ENCODE measurements at places on chromosomes 4 and X.

GRCh38 chr4:158461336-158461735, 60.3 kb upstream of the RXFP1 start:
- DNase-seq: no peak

DNA sequence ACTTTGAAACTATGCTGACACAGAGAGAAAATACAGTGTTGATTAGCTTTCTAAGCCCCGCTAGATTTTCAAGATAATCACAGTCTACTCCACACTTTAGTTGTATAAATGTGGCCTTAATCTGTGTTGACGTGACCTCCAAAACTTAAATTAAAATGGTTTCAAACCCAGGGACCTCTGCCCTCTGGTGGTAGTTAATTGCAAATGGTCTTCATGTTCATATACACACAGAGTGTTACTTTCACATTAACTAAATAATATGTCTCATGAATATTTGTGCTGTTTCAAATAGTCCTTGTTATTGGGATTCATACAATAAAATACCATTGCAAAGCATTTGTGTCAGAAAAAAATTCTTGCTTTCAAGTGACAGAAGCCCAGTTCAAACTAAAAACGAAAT, 64.3 kb downstream of the TASL start:
- no peak for DNase-seq

GRCh38 chr4:19063662-19064061, 1042.1 kb upstream of the LCORL start:
- DNase-seq: no peak

GRCh38 chr4:112517911-112518310, 1.9 kb upstream of the NEUROG2 start:
- DNase-seq: no peak

DNA sequence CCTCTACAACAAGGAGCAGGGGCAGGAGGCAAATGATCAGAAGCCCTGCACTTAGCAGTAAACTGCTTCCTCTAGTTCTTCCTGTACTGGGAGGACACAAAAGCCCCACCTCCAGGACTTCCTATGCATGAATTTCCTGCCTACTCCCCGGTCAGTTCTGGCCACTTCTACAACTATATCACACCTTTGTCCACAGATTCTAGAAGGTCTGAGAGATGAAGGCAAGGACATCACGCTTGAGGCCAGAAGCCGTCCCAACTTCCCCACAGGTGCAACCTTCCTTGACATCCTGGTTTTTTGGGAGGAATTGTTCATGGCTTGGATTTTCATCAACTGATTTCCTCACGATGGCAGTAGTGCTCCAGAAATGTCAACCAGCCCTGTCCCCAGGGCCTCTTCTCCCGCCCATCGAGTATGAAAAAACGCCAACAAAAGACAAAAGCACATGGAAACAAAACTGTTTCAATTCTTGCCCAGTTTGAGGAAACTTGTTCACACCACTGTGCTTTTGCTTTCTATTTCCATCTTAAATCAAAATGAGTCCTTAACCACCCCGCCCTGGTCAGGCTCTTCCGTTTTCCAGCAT, 206.5 kb upstream of the STK26 start:
- DNase-seq: no peak

- no peak for DNase-seq
Observed at GRCh38 chr4:19961091-19961490, 290.6 kb upstream of the SLIT2 start.

GRCh38 chrX:1914606-1915365, 299.9 kb downstream of the ASMT start:
- DNase-seq: no peak

GRCh38 chrX:154719132-154719675, 31.7 kb downstream of the GAB3 start:
- DNase-seq: no peak

DNA sequence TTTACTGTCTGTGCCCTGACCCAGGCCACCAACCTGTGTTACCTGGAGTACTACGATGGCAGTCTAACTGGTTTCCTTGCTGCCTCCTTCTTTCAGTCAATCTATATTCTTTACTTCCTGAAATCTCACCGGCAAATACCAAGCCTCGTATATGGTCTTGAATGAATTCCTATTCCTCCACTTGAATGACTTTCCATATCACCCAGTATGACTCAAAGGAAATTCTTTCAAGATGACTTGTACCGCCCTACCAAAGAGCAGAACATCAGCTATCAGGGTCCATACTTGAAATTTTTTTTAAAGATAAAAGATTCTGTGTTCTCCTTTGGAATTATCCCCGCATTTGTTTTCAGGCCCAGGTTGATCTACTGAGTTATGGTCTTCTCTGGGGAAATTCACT, 378.0 kb downstream of the AFF2 start:
- DNase-seq: no peak

- DNase-seq: no peak
Observed at GRCh38 chr4:166777760-166778159, 456.5 kb downstream of the SPOCK3 start.

DNA sequence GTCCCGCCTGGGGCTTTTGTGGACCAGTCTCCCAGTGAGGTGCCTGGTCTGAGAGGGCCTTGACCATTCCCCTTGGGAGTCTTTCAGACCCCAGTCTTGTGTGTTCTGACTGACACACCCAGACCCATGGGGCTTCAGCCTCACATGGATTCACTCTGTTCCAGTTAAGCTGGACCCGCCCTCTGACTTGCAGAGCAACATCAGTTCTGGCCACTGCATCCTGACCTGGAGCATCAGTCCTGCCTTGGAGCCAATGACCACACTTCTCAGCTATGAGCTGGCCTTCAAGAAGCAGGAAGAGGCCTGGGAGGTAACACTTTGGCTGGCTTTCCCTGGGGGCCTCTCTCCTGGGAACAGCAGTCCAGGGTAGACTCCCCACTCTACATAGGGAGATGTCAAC, 6.8 kb downstream of the IL9R start:
- DNase-seq: no peak

DNA sequence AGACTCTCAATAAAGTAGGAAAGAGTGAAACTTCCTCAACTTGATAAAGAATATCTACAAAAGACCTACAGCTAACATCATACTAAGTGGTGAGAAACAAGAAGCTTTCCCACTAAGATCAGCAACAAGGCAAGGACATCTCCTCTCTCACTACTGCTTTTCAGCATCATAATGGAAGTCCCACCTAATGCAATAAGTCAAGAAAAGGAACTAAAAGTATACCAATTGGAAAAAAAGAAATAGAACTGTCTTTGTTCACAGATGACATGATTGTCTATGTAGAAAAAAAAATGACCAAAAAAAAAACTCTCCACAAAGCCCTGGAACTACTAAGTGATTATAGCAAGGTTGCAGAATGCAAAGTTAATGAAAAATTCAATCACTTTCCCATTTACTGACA, 25.1 kb upstream of the SH3RF1 start:
- DNase-seq: no peak

GRCh38 chr4:183181081-183181480, 82.0 kb downstream of the WWC2 start:
- DNase-seq: no peak

DNA sequence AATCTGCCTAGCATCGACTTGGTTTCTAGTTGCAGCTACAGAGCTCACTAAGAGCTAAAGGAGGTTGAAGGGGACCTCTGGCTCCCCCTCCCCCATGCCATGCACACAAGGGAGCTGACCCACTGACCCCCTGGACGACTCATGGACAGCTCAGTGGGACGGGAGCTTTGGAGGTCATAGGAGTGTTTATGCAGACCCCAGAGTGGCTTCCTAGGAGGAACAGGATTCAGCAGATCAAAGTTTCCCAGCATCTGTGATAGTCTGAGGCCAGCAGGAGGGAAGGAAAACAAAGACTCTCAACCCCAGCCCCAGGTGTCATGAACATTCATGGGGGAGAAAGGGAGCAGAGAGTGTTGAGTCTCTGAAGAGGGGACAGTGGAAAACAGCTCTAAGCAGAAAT, 104.4 kb downstream of the ARSF start:
- DNase-seq: no peak

- DNase-seq: no peak
Observed at GRCh38 chr4:143287572-143287923, 49.1 kb upstream of the GAB1 start.

GRCh38 chr4:38489924-38490639, 173.9 kb upstream of the KLF3 start:
- DNase-seq: no peak

DNA sequence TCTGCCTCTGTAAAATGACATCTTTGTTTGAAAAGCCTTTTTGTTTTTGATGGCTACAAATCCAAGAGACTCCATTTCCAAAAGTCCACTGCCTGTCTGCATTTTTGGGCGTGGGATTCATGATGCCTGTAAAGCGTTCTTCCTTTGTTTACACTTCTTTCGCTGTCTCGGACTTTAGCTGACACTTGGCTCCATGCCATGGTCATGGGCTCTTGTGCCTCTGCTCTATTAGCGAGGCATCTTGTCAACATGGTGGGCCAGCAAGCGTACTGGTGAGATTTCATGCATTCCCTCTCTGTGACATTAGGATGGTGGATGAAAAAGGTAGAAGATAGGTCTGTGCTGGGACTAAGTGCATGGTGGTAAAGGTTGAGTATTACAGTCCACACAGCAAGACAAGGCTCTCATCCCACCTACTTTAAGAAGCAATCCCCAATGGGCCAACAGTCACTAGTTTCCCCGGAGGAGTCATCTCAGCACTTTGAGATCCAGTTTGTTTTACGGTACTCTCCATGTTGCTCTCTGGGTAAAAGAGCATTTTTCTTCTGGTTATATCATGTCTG, 298.2 kb upstream of the KLF3 start:
- peak; percentile 36 for DNase-seq

DNA sequence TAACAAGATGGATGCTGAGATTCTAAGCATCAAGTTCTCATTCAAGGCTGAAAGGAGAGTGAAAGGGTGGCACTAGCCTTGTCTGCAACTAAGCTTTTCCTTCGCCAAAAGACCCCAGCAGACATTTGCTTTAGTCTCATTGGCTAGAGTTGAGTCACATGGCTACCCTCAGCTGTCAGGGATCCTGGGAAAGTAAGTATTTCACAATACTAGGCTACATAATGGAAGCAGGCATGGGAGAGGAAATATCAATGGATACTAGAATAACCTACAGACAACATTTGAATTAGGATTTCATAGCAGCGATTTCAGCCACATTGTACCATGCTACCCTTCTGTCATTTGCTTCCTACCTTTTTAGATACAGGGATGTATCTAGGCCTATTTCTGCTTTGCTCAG, 29.1 kb downstream of the MAOA start:
- DNase-seq: no peak

- DNase-seq: no peak
Observed at GRCh38 chr4:133263104-133263503, 114.0 kb downstream of the PCDH10 start.

Data from NCI-H748 treated with DMSO at 0.1 percent for 48 hours (cell line).